ENCODE measurements at places on chromosomes 2 and 18. TPM values are rescaled to one million over a fixed set of nuclear protein-coding genes. Genes with fewer than 3 reads are reported as not detected.

- no peak for DNase-seq
Measured at GRCh38 chr2:135963841-135964240, 21.6 kb downstream of the DARS1 start.

- DNase-seq = no peak
Measured at GRCh38 chr2:217691920-217692666, 310.7 kb downstream of the TNS1 start.

DNA sequence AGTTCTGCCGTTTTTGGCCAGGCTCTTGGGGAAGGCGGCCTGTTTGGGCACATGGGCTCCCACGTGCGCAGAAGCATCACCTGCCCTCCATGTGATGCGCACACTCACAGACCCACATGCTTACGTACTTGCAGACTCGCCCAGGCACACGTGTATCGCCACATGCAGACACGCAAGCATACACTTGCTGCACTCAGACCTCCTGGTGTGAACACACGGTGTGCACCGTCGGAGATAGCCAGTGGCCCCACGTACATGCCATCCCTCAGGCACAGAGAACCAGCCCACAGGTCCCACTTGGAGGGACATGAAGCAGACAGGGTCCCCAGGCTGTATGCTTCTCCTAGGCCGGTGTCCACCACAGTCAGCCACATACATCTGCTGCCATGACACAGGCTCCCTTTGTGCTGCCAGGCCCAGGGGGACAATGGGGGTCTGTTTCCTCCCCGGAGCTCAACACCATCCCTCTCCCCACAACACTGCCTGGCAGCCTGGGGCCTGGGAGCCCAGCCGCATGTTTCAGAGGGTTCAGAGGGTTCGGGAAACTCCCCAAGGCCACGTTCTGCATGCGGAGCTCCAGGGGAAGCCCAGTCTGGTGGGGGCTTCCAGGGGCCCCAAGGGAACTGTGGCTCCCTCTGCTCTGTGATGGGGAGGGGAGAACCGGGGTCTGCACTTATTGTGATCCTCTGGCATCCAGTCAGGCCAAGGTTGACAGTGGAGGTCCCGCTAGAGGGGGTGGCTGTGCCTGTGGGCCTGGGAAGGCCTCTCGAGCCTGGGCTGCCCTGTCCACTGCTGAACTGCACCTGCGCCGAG, 208.1 kb upstream of the HAAO start:
- no peak for DNase-seq

Gene ACTG2
- total RNA-seq = 0.52 TPM

DNA sequence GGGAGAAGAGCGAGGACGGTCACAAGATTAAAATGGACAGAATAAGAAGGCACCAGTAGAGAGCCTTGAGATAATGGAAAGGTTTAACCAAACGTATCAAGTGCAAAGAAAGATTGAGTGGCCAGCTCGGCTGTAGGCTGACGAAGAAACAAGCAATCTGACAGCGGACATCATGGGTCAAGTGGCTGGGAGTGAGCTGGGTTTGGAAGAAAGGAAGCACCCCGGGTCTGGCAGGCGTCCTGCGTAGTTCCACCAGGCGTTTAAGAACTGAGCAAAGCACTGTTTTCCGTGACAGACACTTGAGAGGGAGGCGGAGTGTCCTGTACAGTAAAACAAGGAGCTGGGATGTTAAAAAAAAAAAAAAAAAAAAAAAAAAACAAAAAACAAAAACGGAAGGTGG, 27.1 kb downstream of the DAPL1 start:
- DNase-seq = no peak

- no peak for DNase-seq
Measured at GRCh38 chr2:101546376-101547058, 71.6 kb upstream of the RFX8 start.

DNA sequence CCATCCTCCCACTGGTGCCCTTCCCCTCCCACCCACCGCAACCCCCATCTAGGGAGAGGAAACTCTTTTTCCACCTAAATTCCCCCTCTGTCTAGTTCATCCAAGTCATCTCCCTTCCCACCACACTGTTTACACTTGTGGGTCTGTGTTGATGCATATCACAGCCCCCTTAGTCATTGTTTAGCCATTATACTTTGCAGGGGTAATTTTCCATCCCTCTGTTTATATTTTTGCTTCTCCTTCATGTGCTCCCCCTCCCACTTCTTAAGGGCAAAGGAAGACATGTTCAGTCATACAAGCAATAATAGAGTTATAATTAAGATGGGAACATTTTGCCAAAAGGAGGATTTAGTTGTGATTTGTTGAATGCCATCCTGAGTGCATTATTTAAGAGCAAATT, 187.8 kb upstream of the TNP1 start:
- DNase-seq = no peak

- no peak for DNase-seq
Measured at GRCh38 chr2:101884423-101884822, 107.3 kb upstream of the IL1R2 start.

DNA sequence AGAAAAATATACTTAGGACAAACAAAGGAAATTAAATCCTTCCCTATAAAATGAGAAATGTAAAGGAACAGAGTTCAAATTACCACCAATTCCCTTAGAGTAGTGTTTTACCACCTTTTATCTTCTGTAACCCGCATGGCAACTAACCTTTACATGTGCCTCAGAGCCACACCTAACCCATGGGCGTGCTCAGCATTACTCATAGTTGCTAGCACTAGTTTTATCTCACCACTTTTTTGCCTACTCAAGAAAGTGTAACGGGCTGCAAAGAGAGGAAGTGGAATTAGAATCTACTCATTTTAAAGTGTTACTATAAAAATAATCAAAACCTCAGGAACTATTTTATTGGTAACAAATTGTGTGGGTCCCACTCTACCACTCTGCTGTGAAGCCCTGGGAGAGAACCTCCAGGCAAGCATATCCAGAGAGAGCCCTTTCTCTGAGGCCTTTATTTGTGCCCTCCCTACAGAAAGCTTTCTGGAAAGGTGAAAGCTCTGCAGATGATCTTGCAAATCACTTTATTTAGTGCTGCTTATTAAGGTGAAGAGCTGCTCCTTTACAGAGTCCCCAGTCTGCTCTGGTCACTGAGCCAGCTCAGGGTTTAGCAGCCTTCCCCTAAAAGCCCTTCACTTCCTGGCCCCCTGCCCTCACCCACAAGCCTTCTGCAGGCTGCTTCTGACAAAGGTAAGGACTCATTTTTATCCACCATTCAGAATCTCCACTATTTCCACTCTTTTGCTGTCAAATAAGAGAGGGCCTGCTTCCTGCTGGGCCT, 98.8 kb downstream of the TRABD2A start:
- peak; percentile 58 for DNase-seq

Gene ARHGEF4
- 0.84 TPM for total RNA-seq

Gene FOXI3
- total RNA-seq = not detected

DNA sequence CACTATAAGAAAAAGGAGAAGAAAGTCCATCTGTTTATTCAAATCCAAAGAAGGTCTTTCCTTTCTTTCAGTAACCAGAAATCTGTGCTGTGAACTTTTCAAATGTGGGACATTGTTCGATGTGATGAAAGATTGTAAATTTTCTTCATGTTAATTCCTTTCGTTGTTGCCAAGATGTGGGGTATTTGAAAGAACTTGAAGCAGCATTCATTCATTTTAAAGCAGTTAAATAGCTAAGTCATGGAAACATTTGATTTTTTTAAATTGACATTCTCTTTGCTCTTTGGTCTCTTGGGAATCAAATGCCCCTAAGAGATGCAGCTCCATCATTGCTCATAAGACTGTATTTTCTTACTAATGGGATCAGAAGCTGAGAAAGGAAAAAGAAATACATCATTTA, 93.7 kb upstream of the EHBP1 start:
- no peak for DNase-seq

Gene CNTNAP5
- total RNA-seq = not detected

DNA sequence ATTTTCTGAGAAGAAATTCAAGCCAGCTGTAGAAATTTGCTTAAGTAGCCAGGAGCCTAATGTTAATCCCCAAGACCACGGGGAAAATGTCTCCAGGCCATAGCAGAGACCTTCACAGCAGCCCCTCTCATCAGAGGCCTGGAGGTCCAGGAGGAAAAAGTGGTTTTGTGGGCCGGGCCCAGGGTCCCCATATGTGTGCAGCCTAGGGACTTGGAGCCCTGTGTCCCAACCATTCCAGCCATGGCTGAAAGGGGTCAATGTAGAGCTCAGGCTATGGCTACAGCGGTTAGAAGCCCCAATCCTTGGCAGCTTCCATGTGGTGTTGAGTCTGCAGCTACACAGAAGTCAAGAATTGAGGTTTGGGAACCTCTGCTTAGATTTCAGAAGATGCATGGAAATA, 14.2 kb upstream of the TTC21B start:
- DNase-seq = no peak

- no peak for DNase-seq
Measured at GRCh38 chr18:11676867-11677266, 12.2 kb upstream of the GNAL start.

DNA sequence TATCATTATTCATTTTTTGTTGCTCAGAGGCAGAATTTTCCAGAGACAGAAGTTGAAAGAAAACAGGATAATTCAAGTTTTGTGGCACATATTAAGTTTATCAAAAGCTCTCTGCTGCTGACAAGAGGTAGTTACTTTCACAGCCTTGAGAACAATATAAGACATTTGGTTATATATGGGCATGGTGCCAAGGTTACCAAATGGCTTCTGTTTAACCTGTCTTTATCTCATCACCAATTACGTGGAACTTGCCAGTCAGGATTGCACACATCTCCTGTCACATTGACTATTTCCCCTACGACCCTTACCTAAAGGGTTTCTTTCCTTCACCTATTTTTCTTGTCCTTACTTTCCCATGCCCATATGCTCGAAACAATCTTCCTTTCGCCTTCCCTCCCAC, 35.9 kb downstream of the KLF7 start:
- DNase-seq = no peak

DNA sequence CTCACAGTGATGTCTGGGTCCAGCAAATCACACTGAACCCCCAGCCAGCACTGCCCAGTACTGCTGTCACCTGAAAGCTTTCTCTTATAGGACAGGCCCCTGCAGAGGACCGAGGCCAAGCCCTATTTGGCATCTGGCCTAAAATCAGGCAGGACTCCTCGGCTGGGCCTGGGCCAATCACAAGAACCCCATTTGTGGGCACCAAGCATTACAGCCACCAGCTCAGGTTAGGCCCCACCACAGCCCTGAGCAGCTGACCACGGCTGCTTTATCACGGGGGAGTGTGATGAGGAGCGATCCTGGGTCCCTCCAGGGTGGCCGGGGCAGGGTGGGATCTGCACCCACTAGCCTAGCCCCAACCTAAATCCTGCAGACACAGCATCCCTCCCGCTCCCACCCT, 8.2 kb downstream of the BIN1 start:
- DNase-seq = no peak

GRCh38 chr2:3079466-3079865, 298.2 kb downstream of the EIPR1 start:
- DNase-seq = no peak

Gene SPP2
- not detected for total RNA-seq

DNA sequence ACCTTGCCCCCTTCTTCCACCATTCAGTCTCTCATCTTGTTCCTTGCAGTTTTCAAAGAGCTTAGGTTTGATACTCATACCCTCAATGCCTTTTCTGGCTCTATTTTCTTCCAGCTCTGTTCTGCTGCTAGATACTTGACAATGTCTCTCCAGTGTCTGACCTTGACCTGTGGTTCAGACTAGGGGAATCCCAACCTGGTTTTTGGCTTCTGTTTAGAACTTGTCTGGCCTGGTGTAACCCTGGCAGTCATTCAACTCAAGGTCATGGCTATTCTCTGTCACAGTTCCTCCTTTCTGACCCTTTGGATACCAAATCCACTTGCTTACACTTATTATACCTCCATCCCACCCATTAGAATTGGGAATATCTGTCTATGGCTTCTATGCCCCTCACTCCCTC, 31.8 kb upstream of the IMP4 start:
- no peak for DNase-seq

DNA sequence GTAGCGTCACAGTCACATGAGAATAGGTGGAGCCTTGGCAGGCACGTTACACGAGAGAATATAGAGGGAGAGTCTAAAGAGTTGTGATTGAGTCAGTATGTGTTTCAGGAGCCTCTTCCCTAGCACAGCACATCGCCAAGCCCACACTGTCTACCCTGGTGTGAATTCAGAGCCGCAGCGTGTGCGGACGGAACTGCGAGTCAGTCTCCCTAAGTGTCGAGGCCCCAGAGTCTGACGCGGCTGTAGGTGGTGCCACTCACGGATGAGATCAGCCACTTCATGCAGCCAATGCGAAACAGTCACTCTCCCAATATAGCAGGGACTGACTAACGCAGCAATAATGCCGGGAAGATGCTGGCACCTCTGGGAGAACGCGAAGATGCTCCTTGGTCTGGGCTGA, 587.3 kb upstream of the ID2 start:
- no peak for DNase-seq

DNA sequence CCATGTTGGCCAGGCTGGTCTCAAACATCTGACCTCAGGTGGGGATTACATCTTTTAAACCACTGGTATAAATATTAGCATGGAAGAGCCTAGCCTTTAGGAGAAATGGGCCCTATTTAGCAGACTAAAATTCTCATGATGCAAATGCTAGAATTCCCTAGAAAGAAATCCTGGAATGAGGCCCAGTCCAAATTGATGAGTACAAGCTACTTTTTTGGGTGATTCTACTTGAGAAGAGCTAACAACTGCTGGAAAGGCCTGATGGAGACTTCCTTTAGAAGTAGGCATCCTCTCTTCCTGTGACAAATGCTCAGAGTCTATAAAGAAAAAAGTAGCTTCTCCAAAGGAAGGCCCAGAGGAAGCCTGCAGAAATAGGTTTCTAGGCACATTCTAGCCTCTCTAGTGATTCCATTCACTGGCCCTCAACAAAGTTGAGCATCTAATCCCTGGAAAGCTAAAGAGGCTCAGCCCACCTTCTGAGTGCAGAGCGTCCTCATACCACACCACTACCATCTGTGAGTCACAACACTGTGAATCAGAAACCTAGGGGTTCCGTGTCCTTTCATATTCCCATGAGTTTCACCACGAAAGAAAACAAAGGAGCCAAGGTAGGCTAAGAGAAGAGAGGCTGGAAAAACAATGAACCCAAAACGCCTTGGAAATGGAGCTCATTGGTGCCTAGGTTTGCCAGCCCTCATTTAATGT, 183.1 kb downstream of the C1D start:
- DNase-seq = no peak

Gene DNAJC5G
- not detected for total RNA-seq

GRCh38 chr2:59875836-59876235, 677.6 kb downstream of the BCL11A start:
- no peak for DNase-seq

DNA sequence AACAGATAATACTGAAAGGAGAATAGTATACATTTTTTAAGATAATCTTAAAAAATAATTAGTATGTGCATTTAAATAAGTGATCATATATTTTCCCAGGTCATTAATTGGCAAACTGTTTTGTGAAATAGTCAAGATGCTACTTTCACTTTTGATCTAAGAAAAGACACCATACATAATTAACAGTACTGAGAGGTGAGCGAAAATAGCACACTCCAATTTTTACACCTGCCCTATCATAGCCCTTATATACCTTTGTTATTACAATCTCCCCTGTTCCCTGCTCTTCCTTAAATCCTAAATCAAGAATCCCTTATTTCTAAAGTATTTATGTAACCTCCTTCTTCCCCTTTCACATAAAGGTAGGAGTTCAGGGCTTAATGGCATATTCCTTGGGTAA, 500.1 kb upstream of the LRATD1 start:
- DNase-seq = no peak

Gene NXPH2
- not detected for total RNA-seq
